ENCODE measurements at places on chromosomes 11 and 22. TPM values are rescaled to one million over a fixed set of nuclear protein-coding genes. Genes with fewer than 3 reads are reported as not detected.

DNA sequence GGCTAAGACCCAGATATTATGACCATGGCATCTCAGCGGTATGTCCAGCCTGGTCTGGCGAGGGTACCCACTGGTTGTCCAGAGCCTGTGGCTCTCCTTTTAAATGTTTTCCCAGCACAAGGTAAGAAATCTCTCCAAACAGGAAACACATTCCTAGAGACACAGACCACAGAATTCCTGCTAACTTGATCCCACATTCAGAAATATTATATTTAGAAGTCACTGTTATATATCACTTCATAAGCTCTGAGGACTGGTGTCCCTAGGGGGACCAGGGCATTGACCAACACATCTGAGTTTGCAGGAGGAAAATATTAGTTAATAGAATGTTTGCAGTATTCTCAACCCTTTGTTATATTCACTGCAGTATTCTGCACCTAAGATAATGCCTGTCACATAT, 23.1 kb downstream of the TMPRSS13 start:
- DNase-seq, result no peak

DNA sequence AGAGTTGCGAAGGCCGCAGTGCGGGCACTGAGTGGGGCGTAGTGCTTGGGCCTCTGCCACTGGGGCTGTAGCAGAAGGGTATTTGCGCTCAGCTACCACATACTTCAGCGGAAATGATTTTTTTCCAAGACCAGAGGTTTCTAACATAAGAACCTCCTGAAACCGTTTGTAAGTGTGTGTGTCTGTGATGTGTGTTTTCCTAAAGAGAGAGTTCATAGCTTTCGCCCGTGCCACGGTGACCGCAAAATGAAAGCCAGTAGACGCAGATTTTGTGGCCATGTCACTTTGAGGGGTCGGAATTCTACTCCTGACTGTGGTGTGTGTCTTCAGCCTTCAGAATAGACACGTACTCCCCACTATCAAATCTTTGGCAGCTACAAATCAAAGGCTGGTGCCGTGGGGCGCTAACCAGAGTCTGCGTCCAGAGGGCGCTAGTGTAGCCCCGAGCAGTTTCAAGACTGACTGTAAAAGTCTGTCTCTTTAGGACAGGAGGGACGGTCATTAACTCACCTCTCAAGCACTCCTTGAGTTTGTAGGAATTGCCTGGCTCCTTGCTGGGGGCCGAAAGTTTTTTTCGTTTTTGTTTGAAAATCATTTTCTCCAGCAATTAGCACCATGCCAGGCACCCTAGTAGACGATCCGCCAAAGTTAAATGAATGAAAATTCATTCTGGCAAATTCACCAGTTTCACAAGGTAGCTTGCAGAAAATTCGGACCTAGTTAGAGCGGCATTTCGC, 2.5 kb upstream of the CALCA start:
- DNase-seq, result peak; percentile 58

- peak; percentile 89 for DNase-seq
Measured at GRCh38 chr11:65315204-65315865, 669 bp downstream of the CDC42EP2 start.

DNA sequence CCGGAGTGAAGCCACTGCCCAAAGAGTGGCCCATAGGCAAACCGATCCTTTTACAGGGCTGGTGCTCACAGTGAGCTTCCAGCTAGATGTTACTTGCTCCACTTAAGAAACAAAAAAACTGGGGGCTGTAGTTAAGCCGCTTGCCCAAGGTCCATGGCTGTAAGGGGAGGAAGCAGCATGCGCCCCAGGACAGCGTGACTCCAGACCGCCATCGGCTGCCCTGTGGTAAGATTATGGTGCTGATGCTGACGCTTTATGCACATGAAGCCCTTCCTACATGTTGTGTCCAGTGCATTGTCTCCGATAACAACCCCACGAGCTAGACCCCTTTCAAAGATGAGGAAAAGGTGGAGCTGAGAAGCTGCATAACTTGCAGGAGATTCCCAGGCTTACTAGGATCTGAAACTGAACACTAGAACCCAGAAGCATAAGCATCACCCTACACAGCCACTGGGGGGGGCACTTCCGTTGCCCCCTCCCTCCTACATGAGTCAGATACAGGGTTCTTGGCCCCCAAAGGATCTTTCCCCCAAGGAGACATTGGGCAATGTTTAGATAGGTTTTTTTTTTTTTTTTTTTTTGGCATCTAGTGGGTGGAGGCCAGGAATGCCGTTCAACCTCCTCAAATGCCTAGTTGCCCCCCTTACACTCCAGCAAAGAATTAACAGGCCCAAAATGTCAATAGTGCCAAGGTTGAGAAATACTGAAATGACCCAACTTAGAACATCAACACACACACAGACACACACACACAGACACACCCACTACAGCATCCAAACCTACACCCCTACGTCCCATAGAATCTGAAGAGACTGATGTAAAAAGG, 53.9 kb downstream of the MN1 start:
- no peak for DNase-seq

DNA sequence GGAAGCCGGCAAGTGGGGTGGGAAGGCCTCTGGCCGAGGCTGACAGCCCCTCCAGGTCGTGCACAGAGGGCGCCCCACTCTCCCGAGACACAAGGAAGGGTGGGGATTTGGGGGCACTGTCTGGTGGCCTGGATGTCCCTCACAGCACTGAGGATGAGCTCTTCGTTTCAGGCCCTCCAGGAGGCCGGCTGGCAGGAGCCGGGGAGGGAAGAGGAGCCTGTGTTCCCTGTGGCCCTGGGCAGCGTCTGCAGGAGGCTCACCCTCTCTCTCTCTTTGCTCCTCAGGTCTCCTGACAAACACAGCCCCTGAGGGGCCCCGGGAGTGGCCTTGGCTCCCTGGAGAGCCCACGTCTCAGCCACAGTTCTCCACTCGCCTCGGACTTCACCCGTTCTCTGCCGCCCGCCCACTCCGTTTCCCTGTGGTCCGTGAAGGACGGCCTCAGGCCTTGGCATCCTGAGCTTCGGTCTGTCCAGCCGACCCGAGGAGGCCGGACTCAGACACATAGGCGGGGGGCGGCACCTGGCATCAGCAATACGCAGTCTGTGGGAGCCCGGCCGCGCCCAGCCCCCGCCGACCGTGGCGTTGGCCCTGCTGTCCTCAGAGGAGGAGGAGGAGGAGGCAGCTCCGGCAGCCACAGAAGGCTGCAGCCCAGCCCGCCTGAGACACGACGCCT, 1078.0 kb downstream of the BRD1 start:
- no peak for DNase-seq

DNA sequence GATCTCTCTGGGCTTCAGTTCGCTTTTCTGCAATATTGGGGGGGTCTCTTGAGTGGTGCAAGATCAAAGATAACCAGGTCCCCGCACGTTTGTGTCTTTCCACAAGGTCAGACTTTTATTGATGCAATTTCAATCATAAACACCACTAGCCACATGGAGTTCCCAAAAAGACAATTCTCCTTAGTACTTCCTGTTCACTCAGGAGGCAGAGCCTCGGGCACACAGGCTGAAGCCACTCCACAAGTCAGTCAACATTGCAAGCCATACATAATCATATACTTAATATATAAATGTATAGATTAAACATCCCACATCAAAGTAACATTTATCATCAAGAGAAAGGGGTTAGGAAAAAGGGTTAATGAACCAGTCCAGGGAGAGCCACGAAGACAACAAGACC, 12.0 kb downstream of the ST14 start:
- DNase-seq, result no peak

GRCh38 chr11:111845276-111846028, 25.9 kb downstream of the ALG9 start:
- DNase-seq, result no peak

GRCh38 chr11:34658071-34659015, 37.5 kb downstream of the EHF start:
- no peak for DNase-seq

DNA sequence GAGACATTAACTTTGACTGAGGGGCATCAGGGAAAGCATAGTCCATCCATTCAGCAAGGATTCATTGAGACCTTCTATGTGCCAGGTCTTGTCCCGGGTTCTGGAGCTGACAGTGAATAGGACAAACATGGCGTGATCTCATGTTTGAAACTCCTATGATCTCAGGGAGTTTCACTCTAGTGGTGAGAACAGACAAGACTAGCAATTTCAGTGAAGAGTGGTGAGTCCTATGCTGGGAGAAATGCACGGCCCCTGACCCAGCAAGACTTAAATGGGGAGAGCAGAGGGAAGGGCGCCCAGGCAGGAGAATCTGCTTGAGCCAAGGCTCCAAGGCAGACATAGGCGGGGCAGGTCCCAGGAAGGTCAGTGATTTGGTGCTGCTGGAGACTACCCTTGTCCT, 155.7 kb downstream of the CEP164 start:
- DNase-seq, result no peak

- no peak for DNase-seq
Measured at GRCh38 chr11:5548440-5548839, at the start of gene OR52H1. Gene OR52H1, minus strand, starts transcription at chr11:5548540. Its CDS starts 3,035 bp downstream, at chr11:5545505.

DNA sequence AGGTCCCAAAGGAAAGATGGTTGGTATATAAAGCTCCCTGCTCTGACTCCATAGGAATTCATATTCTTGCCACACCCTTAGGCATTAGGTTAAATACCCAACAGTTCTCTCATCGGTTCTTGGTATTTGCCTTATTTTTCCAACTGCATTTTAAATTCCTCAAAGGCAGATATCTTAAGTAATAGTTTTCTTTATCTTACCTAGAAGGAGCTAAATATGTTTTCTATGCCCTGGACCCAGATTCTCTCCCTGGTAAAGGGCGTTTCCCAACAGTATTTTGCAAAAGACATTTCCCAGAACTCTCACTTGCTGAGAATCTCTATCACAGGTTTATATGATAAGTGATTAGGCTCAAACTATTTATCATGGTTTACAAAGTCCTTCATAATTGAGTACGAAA, 158.6 kb upstream of the BDNF start:
- DNase-seq, result no peak

- no peak for DNase-seq
Measured at GRCh38 chr11:126438691-126439090, 83.2 kb downstream of the ST3GAL4 start.

DNA sequence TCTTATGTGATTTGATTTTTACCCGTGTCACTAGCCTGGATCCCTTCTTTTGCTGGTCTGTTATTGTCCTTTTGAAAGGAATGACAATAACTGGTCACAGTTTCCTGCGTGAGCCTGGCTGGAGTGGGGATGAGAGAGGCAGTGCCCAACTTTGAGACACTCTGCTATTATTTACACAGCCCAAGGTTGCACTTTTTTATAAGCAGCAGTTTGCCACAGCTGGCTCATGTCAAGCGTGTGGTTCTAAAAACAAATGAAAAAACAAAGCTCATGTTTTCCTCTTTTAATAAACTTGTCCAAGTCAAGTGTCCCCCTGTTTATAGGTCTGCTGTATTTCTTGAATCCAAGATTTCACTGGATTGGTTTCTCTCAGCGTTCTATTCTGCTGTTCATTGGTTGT, 201.3 kb downstream of the GRIK4 start:
- DNase-seq, result no peak

- no peak for DNase-seq
Measured at GRCh38 chr22:35912658-35913057, 116.0 kb downstream of the RBFOX2 start.

GRCh38 chr22:46209262-46209661, 40.8 kb downstream of the CDPF1 start:
- no peak for DNase-seq

- no peak for DNase-seq
Measured at GRCh38 chr11:4085575-4085974, 9.0 kb upstream of the RRM1 start.

- DNase-seq, result no peak
Measured at GRCh38 chr11:126710804-126711399, 289.7 kb downstream of the KIRREL3 start.

GRCh38 chr22:39012533-39013511, 1.2 kb upstream of the APOBEC3C start:
- DNase-seq, result no peak

GRCh38 chr22:47775686-47776085, 1013.2 kb downstream of the TBC1D22A start:
- no peak for DNase-seq

DNA sequence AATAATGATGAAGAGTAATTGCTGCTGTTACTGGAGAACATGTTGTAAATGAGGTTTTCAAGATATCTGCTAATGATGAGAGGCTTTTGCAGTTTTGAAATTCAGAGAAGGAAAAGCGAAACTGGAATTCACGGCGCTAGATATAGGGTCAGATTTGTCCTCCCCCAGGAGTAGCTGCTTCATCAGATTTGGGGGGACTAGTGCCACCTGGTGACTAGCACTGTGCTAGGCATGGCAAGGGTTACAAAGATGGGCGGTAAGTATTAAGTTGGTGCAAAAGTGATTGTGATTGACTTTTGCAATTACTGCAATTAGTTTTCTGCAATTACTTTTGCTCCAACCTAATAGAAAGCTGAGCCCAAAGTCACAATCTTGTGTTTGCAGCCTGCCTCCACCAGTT, 879.9 kb upstream of the TENM4 start:
- DNase-seq, result no peak

DNA sequence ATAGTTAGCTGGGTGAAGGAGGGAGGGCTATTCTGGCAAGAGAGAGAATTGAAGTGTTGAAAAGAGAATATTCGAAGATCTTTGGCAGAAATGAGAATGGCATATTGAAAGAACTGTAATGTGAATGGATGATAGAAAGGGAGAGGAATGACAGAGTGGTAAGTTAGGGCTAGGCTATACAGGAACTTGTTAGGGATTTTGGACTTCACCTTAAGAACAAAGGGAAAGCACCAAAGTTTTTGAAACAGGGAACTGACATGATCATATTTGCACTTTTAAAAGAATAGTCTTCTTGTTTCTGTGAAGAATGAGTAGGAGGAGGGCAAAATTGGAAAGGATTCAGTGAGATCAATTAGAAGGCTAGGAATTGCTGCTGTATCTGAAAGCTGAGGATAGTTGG, 119.3 kb downstream of the METTL15 start:
- DNase-seq, result no peak

- DNase-seq, result no peak
Measured at GRCh38 chr11:112842151-112842550, 119.1 kb upstream of the NCAM1 start.

GRCh38 chr22:39917197-39917643, 16.3 kb downstream of the GRAP2 start:
- DNase-seq, result no peak

DNA sequence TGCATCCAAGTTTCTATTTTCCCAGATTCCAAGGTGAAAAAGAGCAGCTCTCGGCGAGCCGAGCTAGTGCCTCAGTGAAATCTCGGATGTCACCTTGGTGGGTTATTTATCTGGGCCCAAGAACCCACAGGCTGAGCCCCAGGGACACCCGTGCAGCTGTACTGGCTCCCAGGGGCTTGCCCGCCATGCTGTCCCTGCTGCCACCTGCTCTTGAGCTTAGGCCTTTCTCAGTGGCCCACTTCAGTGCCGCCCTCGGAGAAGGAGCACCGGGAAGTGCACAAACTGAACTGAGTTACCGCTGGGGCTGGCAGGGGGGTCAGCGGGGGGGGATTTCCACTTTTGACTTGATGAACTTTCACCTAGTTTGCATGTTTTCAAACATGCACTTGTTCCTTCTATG, 27.9 kb downstream of the CPT1A start:
- no peak for DNase-seq

The MAML2 gene
- 31.7 TPM for polyA plus RNA-seq

The INPP5J gene
- 4.9 TPM for polyA plus RNA-seq

The MYRF gene
- polyA plus RNA-seq, result 23.1 TPM

The KRTAP5-1 gene
- 0.35 TPM for polyA plus RNA-seq

The CSF2RB gene
- polyA plus RNA-seq, result 1.9 TPM

The LRRN4CL gene
- polyA plus RNA-seq, result 0.78 TPM

The LMNTD2 gene
- polyA plus RNA-seq, result 2.5 TPM

The ANO5 gene
- 6.5 TPM for polyA plus RNA-seq

The PLAAT4 gene
- 8.2 TPM for polyA plus RNA-seq

The SPDYC gene
- not detected for polyA plus RNA-seq

All from left kidney (tissue), 8 donors.